Activated T-cell treated with anti-CD3 and anti-CD28 coated beads for 48 hours (primary cell): ENCODE measurements at places on chromosomes 6 and 20.

DNA sequence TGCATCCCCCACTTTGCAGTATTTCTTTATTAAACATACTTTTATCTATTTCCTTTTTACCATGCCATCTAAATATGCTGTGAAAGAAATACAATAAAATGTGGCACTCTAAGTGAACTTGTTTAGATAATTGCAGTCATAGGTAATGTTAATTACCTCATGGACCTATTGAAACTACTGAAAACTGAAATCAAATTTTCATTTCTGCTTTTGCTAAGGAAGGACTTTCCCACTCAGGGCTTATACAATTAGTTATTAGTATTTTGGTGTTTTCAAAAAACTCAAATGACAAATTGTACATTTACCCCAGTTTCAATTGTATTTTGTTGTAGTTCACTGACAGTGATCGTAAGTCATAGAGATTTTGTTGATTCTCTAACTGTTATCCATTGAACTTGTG is 88.4 kb downstream of the ID4 start:
- DNase-seq = no peak

- DNase-seq = no peak
These were observed 4.5 kb downstream of the CCDC170 start for GRCh38 chr6:151498327-151498726.

GRCh38 chr20:48638546-48638945 is 189.3 kb downstream of the PREX1 start:
- DNase-seq = no peak

DNA sequence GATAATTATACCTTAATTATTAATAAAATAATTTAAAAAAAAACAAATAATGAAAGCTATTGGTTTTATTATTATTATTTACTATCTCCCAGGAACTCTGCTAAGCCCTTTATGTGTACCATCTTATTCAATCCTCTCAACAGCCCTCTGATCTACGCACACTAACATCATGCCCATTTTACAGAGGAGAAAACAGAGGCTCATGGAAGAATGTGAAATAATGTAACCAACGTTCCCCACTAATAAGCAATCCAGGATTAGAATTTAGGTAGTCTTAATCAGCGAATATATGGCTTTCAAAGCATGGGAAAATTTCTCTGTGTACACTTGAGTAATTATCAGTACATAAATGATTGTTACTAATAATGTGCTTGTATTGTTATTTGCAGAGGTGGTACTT is 89.0 kb downstream of the MAFB start:
- no peak for DNase-seq

DNA sequence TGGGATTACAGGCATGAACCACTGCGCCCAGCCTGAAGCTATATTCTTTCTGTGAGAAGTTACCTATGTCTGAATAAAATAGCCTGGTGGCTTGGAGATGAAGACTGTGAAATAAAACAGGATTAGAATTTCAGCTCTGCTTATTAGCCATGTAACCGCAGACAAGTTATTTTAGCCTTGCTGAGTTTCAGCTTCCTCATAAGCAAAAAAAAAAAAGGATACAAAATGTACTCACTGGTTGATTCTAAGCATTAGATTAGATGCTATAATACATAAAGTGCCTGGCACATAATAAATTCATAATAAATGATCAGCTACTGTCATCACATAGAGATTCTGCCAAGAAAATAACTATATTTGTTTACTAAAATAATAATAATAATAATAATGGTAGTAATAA is 98.8 kb downstream of the EPB41L2 start:
- no peak for DNase-seq

- no peak for DNase-seq
These were observed 197.3 kb downstream of the NRN1 start for GRCh38 chr6:5809450-5809849.

GRCh38 chr6:152420696-152421095 is 216.5 kb downstream of the SYNE1 start:
- no peak for DNase-seq

DNA sequence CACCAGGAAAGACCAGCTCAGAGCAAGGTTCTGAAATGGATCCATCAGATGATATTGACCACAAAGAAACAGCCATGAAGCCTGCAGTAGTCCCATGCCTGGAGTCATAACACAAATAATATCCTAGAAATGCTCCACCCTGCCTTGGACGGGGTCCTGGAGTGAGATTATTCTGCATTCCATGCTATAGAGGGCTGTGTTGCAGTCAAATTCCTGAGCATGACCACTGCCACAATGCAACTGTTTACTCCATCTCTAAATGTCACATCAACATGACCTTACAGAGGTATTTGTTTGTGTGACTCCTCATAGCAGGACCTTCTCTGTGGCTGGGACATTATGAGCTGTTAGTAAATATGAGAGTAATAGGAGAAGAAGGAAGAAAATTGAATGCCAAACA is 257.5 kb upstream of the TCF21 start:
- no peak for DNase-seq

DNA sequence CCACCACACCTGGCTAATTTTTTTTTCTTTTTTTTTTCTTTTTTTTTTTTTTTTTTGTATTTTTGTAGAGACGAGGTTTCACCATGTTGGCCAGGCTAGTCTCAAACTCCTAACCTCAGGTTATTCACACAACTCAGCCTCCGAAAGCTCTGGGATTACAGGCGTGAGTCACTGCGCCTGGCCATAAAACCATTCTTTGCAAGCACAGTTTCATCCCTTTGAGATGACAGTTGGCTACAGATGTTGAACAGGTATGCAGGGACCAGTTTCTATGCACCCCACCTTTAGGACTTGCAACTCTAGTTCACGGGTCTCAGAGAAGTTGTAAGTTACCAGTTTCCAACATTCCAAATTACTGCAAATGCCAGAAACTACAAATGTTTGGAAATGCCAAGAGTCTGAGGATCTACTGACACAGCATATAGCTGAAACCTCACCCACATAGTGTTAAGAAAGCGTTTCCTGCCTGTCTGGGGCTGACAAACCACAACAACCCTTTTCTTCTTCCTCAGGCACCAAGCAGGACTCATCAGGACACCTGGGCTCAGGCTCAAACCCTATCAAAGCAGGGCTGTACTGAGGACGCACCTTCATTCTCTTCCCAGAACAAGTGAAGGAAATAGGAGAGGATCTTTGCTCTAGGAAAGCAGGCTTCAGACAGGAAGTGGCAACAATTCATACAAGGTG is 22.9 kb downstream of the ARHGAP18 start:
- peak; percentile 31 for DNase-seq

DNA sequence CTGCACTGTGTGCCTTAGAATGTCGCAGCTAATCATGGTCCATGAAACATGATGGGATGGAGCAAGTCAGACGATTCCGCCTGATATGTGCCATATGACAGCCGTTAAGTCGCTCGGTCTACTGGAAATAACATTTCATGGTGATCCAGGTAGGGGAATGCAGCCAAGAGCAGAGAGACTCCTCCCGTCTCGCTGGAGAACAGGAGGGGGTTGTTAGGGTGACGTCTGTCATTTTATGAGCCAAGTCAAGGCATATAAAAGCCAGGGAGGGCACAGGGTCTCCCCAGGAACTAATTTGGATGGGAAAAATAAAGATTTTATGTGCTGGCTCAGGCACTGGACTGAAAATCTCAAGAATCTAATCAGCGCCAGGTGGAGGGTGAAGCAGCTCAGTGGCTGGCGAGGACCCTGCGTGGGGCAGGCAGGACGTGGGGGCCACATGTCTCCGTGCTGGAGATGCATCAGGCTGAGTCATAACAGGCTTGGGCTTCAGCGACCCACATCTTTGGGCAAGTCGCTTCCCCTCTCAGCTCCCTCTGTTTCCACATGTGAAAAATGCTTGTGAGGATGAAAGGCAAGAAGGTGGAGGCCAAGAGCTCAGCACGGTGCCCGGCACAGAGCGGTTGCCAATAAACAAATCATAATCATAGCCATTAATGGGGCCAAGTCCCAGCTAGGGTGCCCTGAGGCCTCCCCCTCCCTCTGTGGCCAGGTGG is 234.6 kb downstream of the ANKRD60 start:
- DNase-seq = no peak

- no peak for DNase-seq
These were observed 16.3 kb downstream of the TMEM170B start for GRCh38 chr6:11553824-11554223.

DNA sequence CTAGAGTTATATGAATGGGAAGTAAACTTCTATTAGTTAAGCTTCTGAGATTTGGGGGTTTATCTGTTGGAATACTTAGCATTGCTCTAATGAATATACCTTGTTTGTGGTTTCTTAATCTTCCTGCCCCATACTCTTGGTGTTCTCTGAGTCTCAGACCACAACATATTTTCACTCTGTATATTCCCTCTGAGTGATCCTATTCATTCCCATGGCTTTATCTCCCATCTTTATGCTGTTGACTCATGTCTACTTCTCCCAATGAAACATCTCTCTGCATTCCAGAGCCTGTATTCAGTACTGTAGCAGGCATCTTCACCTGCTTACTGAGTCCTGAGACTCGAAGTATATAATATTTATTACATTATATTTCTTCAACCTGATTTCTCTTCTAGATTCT is 283.7 kb upstream of the MAP3K7 start:
- no peak for DNase-seq

- no peak for DNase-seq
These were observed 645.2 kb downstream of the KIF16B start for GRCh38 chr20:15927893-15928650.

DNA sequence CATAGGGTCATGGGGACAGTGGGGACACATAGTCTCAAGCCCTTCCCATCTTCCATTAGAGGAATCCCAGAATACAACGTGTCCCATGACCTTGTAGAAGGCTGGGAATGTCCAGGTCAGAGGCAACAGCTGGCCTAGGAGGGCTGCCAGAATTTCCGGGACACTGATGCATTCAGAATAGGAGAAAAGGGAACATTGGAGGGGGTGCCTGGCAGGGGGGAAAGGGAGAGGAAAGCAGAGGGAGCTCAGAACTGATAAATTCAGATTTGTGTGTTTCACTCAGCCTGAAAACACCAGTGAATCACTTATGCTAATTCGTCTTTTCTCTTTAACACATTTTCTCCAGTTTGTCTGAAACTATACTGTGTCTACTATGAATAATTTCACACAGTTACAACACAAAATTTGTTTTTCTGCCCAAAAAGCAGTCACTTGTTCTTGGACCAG is 35.5 kb upstream of the BMP2 start:
- no peak for DNase-seq

GRCh38 chr20:59149678-59150504 is 13.7 kb upstream of the ZNF831 start:
- peak; percentile 49 for DNase-seq

DNA sequence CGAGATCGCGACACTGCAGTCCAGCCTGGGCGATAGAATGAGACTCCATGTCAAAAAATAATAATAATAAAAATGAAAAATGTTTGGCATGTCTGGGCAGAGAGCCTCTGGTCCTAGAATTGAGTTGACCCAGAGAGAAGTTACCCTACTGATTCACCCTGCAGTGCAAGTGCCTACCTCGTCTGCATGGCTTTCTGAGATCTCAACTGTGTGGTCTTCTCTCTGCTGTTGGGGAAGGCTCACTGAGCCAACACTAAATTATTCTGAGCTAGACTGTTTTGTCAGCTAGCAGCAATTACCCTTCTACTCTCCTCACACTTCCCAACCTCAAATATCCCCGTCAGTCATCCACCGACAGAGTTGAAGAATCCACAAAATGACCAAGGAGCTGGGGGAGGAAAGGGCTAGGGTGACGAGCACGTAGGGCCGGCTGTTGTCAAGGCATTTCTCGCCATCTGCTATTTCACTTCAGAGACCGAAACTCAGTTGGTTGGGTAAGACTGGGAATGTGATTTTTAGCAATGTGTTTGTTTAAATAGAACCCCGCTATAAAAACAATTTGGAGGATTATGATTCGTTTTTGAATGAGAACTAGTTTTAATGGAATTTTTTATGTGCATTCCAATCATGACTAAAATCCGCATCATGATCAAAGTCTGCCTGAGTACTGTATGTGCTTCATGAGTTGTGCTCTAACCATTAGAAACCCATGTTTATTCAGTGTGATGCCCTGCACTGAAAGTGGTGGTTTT is 9.4 kb downstream of the MAS1 start:
- no peak for DNase-seq

DNA sequence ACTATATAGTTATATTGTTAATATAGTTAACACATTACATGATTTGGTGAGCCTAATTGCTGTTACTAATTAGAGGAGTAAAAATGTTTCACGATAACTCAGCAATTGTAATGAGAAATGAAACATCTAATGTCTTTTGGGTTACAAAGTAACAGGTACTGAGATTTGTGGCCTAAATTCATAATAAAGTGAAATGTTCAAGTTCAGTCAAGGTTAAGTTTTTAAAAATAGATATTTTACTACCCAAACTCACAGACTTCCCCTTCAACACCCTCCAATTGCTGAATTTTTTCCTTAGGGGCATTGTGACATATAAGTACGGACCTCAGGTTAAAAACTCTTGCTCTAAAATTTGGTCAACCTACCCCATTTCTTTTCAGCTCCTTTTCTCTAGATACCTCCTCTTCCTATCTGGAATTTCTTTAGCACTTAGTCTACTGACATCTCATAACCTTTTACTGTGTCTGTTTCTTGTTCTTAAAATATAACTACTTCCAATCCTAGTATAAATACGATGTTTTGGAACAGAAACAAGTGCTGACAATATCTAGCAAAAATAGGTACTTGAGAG is 112.3 kb upstream of the PRSS16 start:
- DNase-seq = no peak

DNA sequence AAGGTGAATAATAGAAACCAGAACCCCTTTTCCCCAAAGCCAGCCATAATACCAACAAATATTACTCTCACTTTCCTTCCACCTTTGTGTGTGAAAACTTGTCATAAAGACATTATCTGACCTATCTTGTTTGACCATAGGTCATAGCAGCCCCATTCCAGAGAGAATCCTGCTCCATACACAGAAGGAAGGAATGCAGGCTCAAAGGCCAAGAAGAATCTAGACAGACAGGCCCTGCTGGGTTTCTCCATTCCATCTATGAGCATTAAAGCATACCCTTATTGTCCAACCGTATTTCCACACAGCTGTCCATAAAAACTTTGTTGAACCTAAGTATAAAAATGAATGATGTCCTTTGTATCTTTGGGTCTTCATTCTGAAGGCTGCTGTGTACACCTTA is 40.7 kb upstream of the KCNK5 start:
- no peak for DNase-seq

- DNase-seq = no peak
These were observed 137.7 kb downstream of the INSM1 start for GRCh38 chr20:20505554-20505953.

- no peak for DNase-seq
These were observed 212.1 kb upstream of the SOX4 start for GRCh38 chr6:21381331-21381963.
